ENCODE measurements at places on chromosomes 3 and 15.

DNA sequence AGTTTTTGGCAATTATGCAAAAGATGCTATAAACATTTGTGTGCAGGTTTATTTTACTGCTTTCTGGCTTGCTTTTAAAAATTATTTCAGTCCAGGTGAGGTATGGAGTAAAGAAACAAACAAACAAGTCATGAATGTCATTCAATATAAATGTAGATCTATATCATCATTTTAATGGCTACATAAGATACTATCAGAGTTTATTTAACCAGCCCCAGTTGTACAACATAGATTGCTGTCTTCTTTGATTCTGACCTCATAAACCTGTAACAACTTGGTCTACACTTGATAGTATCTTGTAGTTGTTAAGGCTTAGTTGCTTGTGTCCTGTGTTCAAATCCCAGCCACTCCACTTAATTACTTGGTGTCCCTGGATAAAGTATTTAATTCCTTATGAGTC is 46.0 kb upstream of the RNU6-1 start:
- DNase-seq, result no peak
- H3K27ac ChIP-seq, result no peak overlapping the region
- no peak overlapping the region for H3K4me3 ChIP-seq

DNA sequence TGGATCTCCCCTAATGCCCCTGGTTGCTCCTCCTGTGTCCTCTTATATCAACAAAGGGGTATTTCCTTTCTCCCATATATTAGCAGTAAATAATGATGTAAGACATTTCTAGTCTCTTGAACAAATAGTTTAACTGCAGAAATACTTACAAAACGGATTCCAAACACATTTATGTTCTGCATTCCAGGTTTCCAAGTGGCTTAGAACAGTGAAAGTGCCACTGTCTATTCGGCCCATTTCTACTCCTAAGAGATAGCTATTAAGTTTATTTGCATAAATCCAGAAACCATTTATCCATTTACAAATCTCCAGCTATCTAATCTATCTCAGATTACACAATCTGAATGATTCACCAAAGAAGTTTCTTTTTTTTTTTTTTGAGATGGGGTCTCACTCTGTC is 55.8 kb upstream of the FRMD4B start:
- no peak for DNase-seq
- H3K4me1 ChIP-seq, result no peaks in the 10 kb centered on the region
- H3K4me3 ChIP-seq, result no peak overlapping the region
- no peaks in the 10 kb centered on the region for H3K27me3 ChIP-seq
- H3K36me3 ChIP-seq, result no peaks in the 10 kb centered on the region
- no peak overlapping the region for H3K27ac ChIP-seq

- H3K4me3 ChIP-seq, result no peak overlapping the region
- no peak overlapping the region for H3K27ac ChIP-seq
- H3K36me3 ChIP-seq, result no peaks in the 10 kb centered on the region
- no peak for DNase-seq
- no peaks in the 10 kb centered on the region for H3K27me3 ChIP-seq
These were observed 409.0 kb upstream of the KCNMB2 start for GRCh38 chr3:178127221-178127620.

GRCh38 chr15:70422342-70422741 is 324.6 kb upstream of the TLE3 start:
- no peak overlapping the region for H3K27ac ChIP-seq
- no peak overlapping the region for H3K4me3 ChIP-seq
- H3K27me3 ChIP-seq, result no peaks in the 10 kb centered on the region
- DNase-seq, result no peak

DNA sequence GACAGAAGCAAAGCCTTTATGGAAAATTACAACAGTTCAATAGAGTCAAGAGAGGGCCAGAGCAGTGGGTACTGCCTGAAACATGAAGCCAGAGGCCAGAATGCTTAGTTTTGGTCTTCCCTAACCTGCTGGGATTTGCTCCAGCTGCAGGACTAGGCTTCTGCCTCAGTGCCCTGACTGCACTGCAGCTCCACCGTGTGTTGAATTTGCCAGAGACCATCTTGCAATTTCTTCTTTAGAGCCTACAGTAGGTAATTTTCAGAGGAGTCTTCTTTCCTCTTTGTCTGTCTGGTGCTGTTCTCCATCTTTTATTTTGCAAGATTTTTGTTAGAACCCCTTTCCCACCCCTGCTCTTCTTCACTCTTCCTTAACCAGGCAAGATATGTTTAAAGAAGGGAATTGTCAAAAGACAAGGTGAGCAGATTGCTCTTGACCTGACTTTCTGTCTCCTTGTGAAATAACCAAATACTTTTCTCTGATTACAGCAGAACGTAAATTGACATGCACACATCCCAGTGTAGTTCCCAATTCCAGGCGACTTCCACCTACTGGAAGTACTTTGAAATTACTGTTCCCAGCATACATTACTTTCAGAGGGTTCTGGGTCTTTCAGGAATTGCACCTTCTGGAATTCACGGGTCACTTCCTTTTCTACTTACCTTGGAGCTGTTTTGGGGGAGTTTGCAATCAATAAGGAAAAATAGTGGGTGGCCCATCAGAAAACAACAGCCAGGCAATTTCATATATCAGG is 161.2 kb downstream of the MINAR1 start:
- no peak overlapping the region for H3K27ac ChIP-seq
- no peaks in the 10 kb centered on the region for H3K27me3 ChIP-seq
- H3K4me3 ChIP-seq, result no peak overlapping the region

DNA sequence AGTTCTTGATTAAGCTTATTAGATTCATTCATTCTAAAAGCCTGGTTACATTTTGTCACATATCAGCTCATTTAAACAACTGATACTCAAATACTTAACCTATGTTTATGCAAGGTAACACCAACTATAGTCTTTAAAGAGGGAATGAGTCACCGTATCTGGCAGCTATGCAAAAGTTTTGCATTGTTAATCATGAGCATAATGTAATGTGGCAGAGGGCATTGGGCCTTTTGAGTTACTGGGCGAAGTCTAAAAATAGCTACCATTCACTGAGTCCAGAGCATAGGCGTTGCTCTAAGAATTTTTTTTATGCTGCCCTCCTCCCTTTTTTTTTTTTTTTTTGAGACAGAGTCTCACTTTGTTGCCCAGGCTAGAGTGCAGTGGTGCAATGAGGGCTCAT is 277.7 kb upstream of the ZNF717 start:
- no peak for DNase-seq
- no peaks in the 10 kb centered on the region for H3K36me3 ChIP-seq
- no peak overlapping the region for H3K4me3 ChIP-seq
- H3K27ac ChIP-seq, result no peak overlapping the region

GRCh38 chr3:57999417-58000115 is 8.7 kb upstream of the FLNB start:
- H3K4me3 ChIP-seq, result no peak overlapping the region
- H3K27me3 ChIP-seq, result no peaks in the 10 kb centered on the region
- no peaks in the 10 kb centered on the region for H3K36me3 ChIP-seq
- no peak for DNase-seq
- no peaks in the 10 kb centered on the region for H3K4me1 ChIP-seq

DNA sequence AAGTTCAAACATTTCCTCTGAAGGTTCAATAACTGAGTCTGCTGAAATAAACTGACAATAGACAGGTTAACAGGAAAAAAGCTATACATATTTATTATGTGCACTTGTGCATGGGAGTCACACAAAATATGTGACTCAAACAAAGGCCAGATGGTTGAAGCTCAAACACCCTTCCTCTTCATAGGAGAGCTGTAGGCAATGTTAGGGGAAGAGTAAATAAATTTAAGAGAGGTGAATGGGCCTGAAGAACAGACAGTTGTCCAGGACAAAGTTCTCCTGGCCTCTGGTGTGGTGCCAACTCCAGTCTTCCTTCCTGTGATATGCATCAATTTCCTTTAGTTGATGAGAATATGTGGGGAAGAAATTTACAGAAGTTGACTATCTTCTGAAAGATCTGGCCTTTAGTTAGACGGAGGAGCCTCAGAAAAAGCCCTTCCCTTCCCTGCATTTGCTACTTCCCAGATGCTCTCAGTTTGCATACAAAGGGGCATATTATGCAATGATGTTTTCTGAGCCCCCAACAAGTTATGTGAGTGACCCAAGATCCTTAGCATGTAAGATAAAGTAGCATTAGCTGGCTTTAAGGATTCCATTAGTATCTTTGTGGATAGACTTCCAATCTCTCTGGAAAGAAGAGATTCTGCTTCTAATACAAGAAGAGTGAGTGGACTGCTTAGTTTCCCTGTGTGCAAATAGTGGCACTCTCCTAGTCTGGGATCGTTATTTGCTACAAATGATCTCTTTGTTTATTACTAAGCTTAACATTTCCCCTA is 96.4 kb upstream of the IGSF10 start:
- no peaks in the 10 kb centered on the region for H3K27me3 ChIP-seq
- no peak overlapping the region for H3K4me3 ChIP-seq
- H3K4me1 ChIP-seq, result no peaks in the 10 kb centered on the region
- no peak overlapping the region for H3K27ac ChIP-seq
- no peaks in the 10 kb centered on the region for H3K36me3 ChIP-seq

- no peaks in the 10 kb centered on the region for H3K36me3 ChIP-seq
- no peak overlapping the region for H3K27ac ChIP-seq
- H3K4me3 ChIP-seq, result no peak overlapping the region
- DNase-seq, result no peak
- no peaks in the 10 kb centered on the region for H3K4me1 ChIP-seq
- H3K27me3 ChIP-seq, result no peaks in the 10 kb centered on the region
These were observed 123.2 kb downstream of the MFSD1 start for GRCh38 chr3:158925021-158925420.

- H3K27ac ChIP-seq, result no peak overlapping the region
- H3K27me3 ChIP-seq, result no peaks in the 10 kb centered on the region
- no peak overlapping the region for H3K4me3 ChIP-seq
These were observed 16.8 kb downstream of the ATP10A start for GRCh38 chr15:25846377-25846776.

GRCh38 chr15:73985101-73985873 is 6.8 kb downstream of the STOML1 start:
- H3K27ac ChIP-seq, result no peak overlapping the region
- H3K4me1 ChIP-seq, result no peaks in the 10 kb centered on the region
- no peak overlapping the region for H3K4me3 ChIP-seq
- H3K27me3 ChIP-seq, result no peaks in the 10 kb centered on the region
- H3K36me3 ChIP-seq, result no peaks in the 10 kb centered on the region
- DNase-seq, result no peak

Data from iPS DF 6.9 (cell line).